H9 (cell line): ENCODE measurements at places on chromosomes 4 and X. TPM values are rescaled to one million over a fixed set of nuclear protein-coding genes. Genes with fewer than 3 reads are reported as not detected.

- no peak overlapping the region for H3K4me3 ChIP-seq
- no peaks in the 10 kb centered on the region for H3K27me3 ChIP-seq
- H3K4me1 ChIP-seq = peaks cover 13% of the 10 kb centered on the region; the same call in 1 of the 2 replicates
Observed at GRCh38 chrX:129099207-129099606, 424.1 kb downstream of the SMARCA1 start.

GRCh38 chr4:56255820-56256219 is 131.5 kb downstream of the AASDH start:
- no peak overlapping the region for H3K27ac ChIP-seq
- H3K4me3 ChIP-seq = no peak overlapping the region
- H3K36me3 ChIP-seq = peaks cover 11% of the 10 kb centered on the region

- no peak overlapping the region for H3K4me3 ChIP-seq
- DNase-seq = no peak
- H3K36me3 ChIP-seq = peaks cover 5% of the 10 kb centered on the region; the same call in 1 of the 2 replicates
- H3K27me3 ChIP-seq = no peaks in the 10 kb centered on the region
Observed at GRCh38 chrX:156003486-156004185, 6.1 kb downstream of the IL9R start.

GRCh38 chr4:10438924-10439323 is 18.3 kb downstream of the ZNF518B start:
- H3K4me1 ChIP-seq = peaks cover 5% of the 10 kb centered on the region; the same call in 1 of the 2 replicates
- H3K27me3 ChIP-seq = no peaks in the 10 kb centered on the region
- H3K27ac ChIP-seq = no peak overlapping the region
- no peak overlapping the region for H3K4me3 ChIP-seq
- no peak for DNase-seq

DNA sequence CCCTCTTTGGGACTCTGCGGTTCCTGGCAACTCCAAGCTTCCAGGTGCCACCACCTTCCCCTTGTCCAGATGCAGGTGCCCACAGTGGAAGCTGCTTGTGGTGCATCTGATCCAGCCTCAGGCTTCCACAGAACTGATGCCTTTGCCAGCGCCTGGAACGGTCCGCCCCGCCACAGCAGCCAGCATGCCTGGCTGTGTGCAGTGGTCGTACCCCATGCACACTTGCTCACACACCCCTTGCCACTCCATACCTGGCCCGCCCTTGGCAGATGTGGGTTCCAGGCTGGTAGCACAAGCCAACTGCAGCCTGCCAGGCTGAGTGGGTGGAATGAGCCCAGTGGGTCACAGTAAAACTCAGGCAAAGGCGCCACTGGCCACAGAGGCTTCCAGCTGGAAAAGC is 240.5 kb downstream of the PPP4R3C start:
- H3K36me3 ChIP-seq = peaks cover 9% of the 10 kb centered on the region; the same call in 1 of the 2 replicates
- H3K27me3 ChIP-seq = no peaks in the 10 kb centered on the region
- H3K4me3 ChIP-seq = no peak overlapping the region
- H3K27ac ChIP-seq = no peak overlapping the region
- no peak for DNase-seq

GRCh38 chrX:17788439-17788838 is 51.1 kb downstream of the SCML1 start:
- H3K27ac ChIP-seq = no peak overlapping the region
- H3K27me3 ChIP-seq = no peaks in the 10 kb centered on the region
- peak; percentile 62 for DNase-seq
- H3K36me3 ChIP-seq = peaks cover 8% of the 10 kb centered on the region

- H3K4me1 ChIP-seq = no peaks in the 10 kb centered on the region
- DNase-seq = no peak
- peaks cover 3% of the 10 kb centered on the region; the same call in 2 of the 3 replicates for H3K36me3 ChIP-seq
- H3K27ac ChIP-seq = no peak overlapping the region
- no peaks in the 10 kb centered on the region for H3K27me3 ChIP-seq
- H3K4me3 ChIP-seq = no peak overlapping the region
Observed at GRCh38 chrX:128335671-128336070, 283.5 kb upstream of the ACTRT1 start.

DNA sequence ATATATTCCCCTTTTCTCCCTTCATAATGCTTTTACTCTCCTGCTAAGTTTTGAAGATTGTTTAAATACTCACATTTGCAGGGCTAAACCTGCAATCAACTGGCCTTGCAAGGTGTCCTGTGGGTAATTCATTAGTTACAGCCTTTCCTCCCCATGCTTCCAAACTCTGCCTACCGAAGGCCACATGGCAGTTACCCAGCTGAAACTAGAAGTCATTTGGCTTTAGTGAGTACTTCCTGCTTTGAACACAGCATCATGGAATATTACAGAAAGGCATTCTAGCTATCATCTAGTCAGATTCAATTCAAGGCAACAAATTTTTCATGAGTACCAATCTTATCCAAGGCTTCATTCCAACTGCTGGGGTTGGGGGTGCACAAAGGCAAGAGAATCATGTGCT is 55.6 kb downstream of the SRPX start:
- H3K27me3 ChIP-seq = no peaks in the 10 kb centered on the region
- no peak for DNase-seq
- H3K27ac ChIP-seq = no peak overlapping the region
- H3K4me3 ChIP-seq = no peak overlapping the region

- H3K27me3 ChIP-seq = no peaks in the 10 kb centered on the region
- DNase-seq = no peak
- H3K4me1 ChIP-seq = no peaks in the 10 kb centered on the region; the same call in 1 of the 2 replicates
- H3K36me3 ChIP-seq = no peaks in the 10 kb centered on the region
Observed at GRCh38 chr4:185683222-185683621, 128.8 kb downstream of the SORBS2 start.

GRCh38 chrX:38260231-38260630 is 39.6 kb upstream of the SRPX start:
- H3K36me3 ChIP-seq = peaks cover 3% of the 10 kb centered on the region
- no peak overlapping the region for H3K4me3 ChIP-seq
- no peak overlapping the region for H3K27ac ChIP-seq
- H3K27me3 ChIP-seq = no peaks in the 10 kb centered on the region
- peak; percentile 35 for DNase-seq

DNA sequence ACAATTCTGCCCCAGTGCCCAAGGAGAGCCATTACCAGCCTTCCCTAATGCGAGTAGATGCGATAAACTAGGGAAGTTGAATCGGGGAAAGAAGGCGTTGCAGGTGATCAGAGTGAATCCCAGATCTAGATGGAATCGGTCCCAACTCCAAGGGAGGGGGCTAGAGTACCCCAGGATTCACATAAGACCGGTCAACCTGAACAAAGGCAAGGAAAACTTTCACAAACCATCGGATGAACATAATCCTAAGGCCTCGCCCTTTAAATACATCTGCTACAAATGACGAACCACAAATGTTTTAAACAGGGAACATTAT is 11.2 kb upstream of the ZCCHC13 start:
- H3K4me1 ChIP-seq = no peaks in the 10 kb centered on the region
- no peak for DNase-seq
- H3K27ac ChIP-seq = peak overlapping the region; percentile 93
- no peaks in the 10 kb centered on the region for H3K27me3 ChIP-seq
- peaks cover 33% of the 10 kb centered on the region for H3K36me3 ChIP-seq

GRCh38 chr4:16253127-16253960 is 27.1 kb upstream of the TAPT1 start:
- no peak overlapping the region for H3K27ac ChIP-seq
- peaks cover 18% of the 10 kb centered on the region for H3K36me3 ChIP-seq
- DNase-seq = no peak

GRCh38 chr4:174189392-174190015 is 94.0 kb downstream of the FBXO8 start:
- H3K27ac ChIP-seq = no peak overlapping the region
- no peak overlapping the region for H3K4me3 ChIP-seq
- H3K4me1 ChIP-seq = no peaks in the 10 kb centered on the region
- H3K27me3 ChIP-seq = no peaks in the 10 kb centered on the region

DNA sequence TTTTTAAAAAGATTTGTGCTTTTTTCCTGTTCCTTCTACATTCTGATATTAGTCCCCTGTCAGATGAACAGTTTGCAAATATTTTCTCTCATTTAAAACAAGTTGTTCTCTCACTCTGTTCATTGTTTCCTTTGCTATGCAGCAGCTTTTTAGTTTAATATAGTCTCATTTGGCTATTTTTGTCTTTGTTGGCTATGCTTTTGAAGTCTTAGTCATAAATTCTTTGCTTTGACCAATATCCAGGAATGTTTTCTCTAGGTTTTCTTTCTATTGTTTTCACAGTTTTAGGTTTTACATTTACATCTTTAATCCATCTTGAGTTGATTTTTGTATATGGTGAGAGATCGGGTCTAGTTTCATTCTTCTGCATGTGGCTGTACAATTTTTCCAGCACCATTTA is 136.8 kb downstream of the TET2 start:
- no peak overlapping the region for H3K27ac ChIP-seq
- H3K4me3 ChIP-seq = no peak overlapping the region
- H3K4me1 ChIP-seq = no peaks in the 10 kb centered on the region
- no peak for DNase-seq

DNA sequence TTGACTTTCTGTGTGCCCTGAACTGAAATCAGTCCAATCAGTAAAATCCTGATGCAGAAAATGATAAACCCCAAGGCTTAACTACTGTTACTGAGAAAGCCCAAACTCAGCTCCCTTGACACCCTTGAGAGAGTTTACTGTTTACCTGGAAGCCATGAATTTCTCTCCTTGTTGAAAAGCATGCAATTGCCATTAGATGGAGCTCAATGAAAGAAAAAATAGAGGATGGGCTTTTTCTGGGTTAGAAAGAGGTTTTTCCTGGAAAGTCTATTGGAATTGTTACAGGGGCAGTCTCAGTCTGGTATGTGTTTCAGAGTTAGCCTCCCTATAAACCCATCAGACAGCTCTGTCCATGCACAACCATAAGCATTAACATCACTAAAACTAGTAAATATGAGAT is 66.4 kb upstream of the C4orf54 start:
- H3K27me3 ChIP-seq = no peaks in the 10 kb centered on the region
- H3K27ac ChIP-seq = no peak overlapping the region
- H3K4me1 ChIP-seq = peaks cover 4% of the 10 kb centered on the region; the same call in 1 of the 2 replicates
- DNase-seq = no peak

DNA sequence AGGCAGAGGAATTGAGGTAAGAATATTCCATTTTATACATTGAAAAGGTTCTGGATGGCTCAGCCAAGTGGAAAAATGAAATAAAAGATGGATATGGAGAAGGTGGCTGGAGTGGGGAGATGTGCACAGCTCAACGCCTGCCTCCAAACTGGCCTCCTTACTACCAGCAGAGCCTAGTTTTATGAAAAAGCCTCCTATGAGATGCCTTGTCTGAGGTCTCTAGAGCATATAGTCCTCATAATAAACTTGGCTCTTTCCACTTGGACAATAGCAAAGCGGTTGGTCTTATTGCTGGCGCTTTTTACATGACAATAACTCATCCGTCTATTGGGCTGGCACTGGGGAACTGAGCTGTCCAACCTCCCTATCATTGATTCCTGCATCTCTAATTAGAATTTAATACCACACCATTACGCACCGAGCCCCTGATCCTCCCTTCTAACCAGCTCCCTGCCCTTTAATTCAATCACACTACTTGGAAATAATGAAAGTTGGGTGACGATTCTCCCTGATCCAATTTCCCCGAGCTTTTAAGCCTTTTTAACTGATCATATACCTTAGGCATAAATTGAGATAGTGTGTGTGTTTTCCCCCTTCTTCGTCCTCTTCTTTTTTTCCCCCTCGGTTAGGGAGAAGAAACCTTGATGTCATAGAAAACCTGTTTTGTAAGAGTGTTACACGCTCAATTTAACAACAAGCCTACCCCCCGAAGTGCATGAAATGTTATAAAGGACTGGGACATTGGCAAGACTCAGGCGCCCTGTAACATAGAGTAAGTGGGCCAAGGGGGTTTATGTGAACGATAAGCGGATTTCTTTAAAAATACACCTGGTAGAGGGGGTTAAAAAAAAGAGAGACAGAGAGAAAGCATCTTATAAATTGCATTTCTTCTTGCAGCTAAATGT is at the start of gene PHOX2B:
Gene PHOX2B (minus strand): TSS at position 155 of the 905 bp plus-strand sequence. CDS start 115 bp downstream, at position 40.
- no peak within 1 kb of the TSS for H3K4me3 ChIP-seq
- H3K27me3 ChIP-seq = peaks cover 93% of the 10 kb centered on the region
- H3K36me3 ChIP-seq = peaks cover 2% of the 10 kb centered on the region; the same call in 1 of the 2 replicates
- DNase-seq = no peak

- H3K4me3 ChIP-seq = no peak overlapping the region
- H3K36me3 ChIP-seq = no peaks in the 10 kb centered on the region; the same call in 2 of the 3 replicates
- no peaks in the 10 kb centered on the region; the same call in 1 of the 2 replicates for H3K27me3 ChIP-seq
- no peak for DNase-seq
- H3K27ac ChIP-seq = no peak overlapping the region
- H3K4me1 ChIP-seq = peaks cover 6% of the 10 kb centered on the region; the same call in 1 of the 2 replicates
Observed at GRCh38 chr4:139740531-139741041, 75.0 kb downstream of the MGST2 start.

DNA sequence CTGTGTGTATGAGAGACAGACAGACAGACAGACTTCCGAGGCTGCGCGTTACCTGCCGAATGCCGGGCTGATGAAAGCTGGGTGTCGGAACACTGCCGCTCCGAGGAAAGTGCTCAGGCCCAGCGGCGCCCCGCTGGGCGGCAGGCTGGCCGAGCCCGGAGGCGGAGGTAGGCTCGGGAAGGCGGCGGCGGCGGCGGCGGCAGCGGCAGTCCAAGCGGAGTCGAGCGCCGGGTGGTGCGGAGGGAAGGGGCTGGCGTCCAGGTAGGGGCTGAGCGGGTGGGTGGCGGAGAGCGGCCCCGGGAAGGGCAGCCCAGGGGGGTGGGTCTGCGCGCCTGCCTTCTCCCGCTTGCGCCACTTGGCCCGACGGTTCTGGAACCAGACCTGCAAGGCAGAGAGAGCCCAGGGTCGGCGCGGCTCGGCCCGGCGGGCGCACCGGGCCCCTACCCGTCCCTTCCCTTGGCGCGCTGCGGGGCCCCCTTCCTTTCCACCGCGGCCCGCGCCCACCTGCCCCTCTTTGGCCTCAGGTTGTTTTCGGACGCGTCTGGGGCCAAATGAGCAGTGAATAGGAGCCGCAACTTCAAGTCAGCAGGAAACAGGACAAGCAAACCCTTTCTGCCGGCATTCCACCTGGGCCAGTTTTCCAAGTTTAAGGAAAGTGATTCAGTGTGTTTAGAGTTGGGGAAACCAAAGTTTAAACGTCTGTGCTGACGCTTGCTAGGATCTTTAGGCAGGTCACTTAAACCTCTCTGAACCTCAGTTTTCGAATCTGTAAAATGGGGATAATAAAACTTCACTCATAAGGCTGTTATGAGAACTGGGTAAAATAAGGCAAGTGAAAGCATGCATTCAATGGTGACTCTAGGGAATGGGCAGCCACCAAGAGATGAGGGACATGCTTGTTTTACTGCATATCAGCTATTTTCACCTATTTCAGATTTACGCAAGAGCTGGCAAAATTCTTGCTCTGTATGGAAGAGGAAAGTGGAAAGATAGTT is 8.4 kb downstream of the ARX start:
- no peak overlapping the region for H3K27ac ChIP-seq
- H3K4me1 ChIP-seq = no peaks in the 10 kb centered on the region; the same call in 1 of the 2 replicates
- no peaks in the 10 kb centered on the region for H3K36me3 ChIP-seq
- peak overlapping the region; percentile 32; the same call in 1 of the 2 replicates for H3K4me3 ChIP-seq
- no peak for DNase-seq

The CCDC160 gene
- 0.97 and 1.2 TPM in 2 replicates for total RNA-seq

The F9 gene
- total RNA-seq = not detected in 2 replicates

The ATRX gene
- total RNA-seq = 76.0 and 81.3 TPM in 2 replicates

The MAGEB6 gene
- not detected in 2 replicates for total RNA-seq

The FMR1NB gene
- not detected in 2 replicates for total RNA-seq

The GAGE13 gene
- total RNA-seq = not detected in 2 replicates

The PRDM8 gene
- total RNA-seq = not detected in 2 replicates

The UCHL1 gene
- 513 and 522 TPM in 2 replicates for total RNA-seq

The GPRASP1 gene
- 2.4 and 3.2 TPM in 2 replicates for total RNA-seq

The RHOXF2 gene
- total RNA-seq = not detected in 2 replicates

The XK gene
- 0.85 and 0.97 TPM in 2 replicates for total RNA-seq

The IL1RAPL1 gene
- 0.31 and 0.33 TPM in 2 replicates for total RNA-seq

The GCNA gene
- total RNA-seq = 0.48 and 0.96 TPM in 2 replicates

The NDST3 gene
- total RNA-seq = 0.70 TPM in 2 replicates

The S100P gene
- not detected in 2 replicates for total RNA-seq
